Stimulated activated CD8-positive, alpha-beta memory T cell treated with anti-CD3 and anti-CD28 coated beads, Interleukin-7, amount 100 ng/mL, for 1 hour (primary cell): ENCODE measurements at places on chromosomes 4 and X.

DNA sequence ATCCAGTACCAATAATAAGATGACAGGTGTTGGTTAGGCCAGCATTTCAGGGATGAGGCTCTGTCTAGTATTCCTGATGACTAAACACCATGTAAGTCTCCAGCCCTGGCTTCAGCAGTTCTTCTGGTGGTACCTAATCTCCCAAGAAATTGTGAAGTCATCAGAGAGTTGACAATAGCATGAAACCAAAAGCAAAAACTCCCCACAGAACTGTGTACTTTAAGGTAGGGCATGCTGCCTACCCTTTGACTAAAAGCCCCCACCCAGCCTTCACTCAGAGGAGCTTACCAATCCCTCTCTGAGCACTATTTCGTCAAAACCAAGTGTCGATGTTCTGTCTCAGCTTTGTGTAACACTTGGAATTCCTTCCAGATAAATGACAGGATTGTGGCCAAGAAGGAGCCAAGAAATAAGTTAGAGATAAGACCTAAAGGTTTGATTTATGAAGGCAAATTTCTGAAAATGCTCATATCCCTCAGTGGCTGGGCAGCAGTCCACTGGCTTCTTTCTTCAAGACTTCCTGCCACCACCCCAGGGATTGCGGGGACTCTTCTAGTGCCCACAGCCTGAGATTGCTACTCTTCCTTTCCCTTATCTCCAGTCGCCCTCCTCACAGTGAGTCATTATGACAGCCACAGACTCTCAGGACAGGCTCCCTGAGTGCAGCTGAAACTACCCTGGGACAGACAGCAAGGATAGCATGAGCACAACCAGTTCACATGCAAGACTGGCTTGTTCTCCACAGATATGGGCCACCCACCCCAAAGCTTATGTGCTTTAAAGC lies 67.3 kb upstream of the LHFPL1 start:
- DNase-seq, result no peak

DNA sequence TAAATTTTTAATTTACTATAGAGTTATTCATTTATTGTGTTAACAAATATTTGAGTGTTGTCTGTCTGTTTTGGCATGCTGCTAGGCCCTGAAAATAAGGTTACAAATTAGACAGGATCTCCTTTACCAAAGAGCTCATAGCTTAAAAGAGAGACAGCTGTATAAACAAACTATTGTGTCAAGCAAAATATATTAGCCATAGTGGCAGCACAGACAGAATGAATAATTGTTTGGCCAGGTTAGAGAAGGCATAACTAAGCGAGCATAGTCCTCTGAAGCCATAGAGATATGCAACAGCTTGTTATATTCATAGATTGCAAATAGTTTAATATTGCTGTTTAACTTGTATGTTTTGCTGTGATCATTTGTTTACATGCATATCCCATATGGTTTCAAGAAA lies 66.7 kb upstream of the NDUFC1 start:
- no peak for DNase-seq

- no peak for DNase-seq
These were observed 40.7 kb upstream of the DDX3X start for GRCh38 chrX:41293269-41293668.

DNA sequence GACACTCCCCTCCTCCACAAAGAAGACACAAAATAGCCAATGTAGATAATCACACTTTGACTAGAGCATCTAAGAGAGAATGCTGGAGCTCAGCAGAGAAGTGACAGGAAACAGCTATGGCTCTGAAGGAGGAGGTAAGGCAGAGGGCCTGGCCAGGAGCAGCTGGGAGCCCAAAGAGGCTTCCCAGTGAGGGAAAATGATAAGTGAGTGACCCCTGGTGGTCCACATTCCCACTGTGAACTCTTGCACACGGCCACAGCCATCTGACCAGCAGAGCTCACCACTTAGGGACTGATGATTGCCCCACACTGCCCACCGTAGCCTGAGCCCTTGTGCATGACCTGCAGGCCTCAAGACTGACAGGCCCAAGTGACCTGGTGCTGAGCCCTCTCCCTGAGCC lies 162.7 kb upstream of the GALNTL6 start:
- DNase-seq, result no peak

- DNase-seq, result no peak
These were observed 60.1 kb upstream of the ACSL4 start for GRCh38 chrX:109793191-109793590.
